ENCODE measurements at places on chromosomes 12 and 14.

- no peak for DNase-seq
Observed at GRCh38 chr14:93989939-93990338, 7.2 kb upstream of the CCDC197 start.

- DNase-seq = peak; percentile 77
Observed at GRCh38 chr12:122356192-122356635, 66.3 kb downstream of the CLIP1 start.

DNA sequence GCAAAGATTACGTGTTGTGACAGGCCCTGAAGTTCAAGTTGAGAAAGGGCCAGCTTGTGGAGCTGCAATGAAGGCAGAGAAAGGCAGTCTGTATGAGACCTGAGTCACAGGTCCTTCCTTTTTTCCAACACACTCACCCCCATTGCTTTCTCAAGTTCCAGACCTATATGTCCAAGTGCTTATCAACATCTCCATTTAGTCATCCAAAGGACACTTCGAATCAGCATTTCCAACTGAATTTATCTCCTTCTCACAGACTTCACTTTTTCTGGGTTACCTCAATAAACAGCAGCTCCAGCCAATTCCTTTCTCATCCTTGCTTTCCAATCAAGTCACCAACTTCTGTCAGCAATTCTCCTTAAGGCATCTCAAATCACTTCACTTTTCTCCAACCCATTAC is 56.4 kb upstream of the KIF21A start:
- peak; percentile 13 for DNase-seq

DNA sequence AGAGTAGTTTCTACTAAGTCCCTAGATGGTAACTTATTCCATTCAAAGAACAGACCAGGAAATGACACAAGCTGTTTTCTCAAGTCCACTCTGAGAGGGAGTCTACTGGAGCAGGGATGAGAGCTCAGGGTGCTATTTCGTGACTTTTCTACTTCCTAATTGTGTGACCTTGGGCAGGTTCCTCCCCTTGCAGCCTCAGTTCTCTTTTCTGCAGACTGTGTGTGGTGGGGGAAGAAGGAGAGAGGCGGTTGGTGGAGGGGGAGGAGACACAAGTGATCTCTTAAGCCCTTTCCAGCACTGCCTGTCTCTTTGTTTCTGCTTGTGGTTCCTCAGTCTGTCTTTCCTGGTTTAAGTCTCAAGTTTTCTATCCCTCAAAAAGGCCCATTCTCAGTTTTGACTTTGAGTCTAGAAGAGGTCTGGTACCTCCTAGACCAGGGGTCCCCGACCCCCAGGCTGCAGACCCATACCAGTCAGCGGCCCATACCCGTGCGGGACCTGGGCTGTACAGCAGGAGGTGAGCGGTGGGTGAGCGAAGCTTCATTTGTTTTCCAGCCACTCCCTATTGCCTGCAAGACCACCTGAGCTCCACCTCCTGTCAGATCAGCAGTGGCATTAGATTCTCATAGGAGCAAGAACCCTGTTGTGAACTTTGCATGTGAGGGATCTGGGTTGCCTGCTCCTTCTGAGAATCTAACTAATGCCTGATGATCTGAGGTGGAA is 10.7 kb downstream of the FGF6 start:
- DNase-seq = no peak

DNA sequence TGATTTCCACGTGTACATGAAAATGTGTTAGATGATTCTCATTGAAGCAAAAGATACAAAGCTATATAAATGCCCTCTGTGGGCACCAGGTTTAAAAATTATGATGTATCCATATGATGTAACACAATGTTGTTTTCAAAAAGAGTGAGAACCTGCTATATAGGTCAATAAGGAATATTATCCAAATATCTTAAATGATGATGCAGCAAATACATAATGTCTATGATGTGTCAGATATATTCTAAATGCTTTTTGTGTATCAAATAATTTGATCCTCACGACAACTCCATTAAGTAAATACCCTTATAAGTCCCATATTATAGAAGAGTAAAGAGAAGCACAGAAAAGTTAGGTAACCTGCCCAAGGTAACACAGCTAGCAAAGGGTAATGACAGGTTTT is 393.0 kb upstream of the DCN start:
- no peak for DNase-seq

GRCh38 chr12:24711056-24712008 is 237.6 kb downstream of the BCAT1 start:
- DNase-seq = no peak

DNA sequence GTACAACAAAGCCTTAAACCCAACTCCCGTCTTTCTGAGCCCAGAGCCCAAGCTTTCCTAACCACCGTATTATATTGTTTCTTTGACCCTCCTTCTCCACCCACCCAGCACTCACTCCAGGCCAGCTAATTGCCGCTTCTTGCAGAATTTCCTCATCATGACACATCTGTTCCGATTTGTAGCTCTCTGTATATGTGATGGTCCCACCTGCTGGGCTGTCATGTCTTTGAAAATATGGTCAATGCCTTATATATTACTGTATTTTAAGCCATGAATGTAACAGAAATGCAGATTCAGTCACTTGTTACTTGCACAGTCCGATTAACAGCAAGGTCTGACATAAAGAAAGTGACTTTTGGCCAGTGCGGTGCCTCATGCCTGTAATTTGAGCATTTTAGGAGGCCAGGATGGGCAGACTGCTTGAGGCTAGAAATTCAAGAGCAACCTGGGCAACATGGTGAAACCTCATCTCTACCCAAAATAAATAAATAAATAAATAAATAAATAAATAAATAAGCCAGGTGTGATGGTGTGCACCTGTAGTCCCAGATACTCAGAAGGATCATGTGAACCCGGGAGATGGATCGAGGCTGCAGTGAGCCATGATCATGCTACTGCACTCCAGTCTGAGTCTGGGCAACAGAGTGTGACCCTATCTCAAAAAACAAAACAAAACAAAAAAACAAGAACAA is 359.8 kb downstream of the ATP23 start:
- no peak for DNase-seq

DNA sequence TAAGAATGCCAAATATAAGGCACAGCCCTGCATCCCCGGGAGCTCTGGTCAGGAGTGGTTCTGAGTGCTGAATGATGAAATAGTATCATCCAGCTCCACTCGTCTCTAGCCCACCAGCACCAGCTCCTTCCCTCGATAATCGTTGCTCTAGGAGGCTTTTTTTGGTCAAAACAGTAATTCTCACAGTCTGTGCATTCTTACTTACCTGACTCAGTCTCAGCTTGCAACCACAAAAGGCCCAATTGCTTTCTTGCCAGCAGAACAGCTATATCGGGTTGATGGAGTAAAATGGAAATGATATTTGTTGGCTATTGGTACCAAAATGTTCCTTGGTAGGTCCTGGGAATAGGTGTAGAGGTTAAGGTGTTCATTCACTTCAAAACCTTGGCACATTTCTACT is 94.8 kb downstream of the BMP4 start:
- DNase-seq = no peak

DNA sequence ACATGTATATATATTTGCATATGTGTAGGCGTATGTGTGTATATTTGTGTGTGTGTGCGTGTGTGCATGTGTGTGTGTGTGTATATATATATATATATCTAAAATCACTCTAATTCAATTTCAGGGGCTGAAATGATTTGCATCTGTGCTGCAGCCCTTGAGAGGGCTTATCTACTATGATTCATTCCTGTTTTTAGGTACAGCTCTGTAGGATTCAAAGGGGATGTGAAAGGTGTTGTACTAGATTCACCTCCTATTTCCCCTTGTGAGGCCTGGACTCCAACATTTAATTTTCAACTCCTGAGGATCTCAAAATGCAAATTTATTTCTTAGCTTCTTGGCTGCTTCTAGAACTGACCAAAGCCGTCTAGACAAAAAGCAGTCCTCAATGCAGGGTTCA is 11.1 kb downstream of the ERP27 start:
- DNase-seq = no peak

DNA sequence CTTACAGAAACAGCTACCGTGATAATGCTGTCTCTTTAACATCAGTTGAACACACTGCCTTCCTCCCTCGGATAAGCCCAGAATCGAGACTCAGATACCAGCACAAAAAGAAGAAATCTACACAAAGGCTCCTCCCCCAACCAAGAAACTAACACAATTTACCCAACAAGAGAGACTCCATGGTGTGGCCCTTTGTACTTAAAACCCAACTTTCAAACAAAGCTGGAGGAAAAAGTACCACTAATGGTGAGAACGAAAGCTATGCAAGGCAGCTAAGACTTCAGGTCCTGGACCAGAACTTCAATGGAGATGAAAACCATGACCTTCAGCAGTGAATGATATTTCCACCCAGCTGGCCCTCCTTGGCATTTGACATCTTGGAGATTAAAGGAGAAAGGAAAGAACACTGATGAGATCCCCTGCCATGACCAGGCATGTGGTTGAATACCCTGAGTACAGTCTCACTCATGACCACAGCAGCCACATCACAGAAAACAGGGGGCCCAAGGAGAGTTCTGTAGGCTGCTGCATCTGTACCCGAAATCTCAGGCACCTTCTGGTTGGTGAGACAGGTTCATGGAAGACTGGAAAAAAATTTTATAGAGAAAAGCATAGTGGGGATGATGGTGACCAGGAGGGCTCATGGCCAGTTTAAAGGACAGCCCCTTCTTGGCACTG is 36.7 kb downstream of the RBM19 start:
- no peak for DNase-seq

DNA sequence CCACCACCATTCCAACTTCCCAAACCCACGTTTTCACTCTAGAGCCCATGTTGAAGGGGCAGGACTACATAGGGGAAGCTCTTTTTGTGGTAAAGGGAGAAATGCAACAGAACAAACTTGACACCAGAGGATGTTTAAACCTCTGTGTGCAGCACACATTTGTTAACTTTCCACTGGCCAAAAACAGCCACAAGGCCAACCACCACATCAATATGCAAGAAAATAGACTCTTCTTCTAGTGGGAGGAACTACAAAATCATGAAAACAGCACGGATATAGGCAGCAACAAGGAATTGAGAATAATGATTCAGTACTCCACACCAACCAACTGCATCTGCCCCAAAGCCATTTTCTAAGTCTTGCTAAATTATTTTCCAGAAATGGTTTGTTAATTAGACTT is 66.3 kb upstream of the CEP83 start:
- no peak for DNase-seq

GRCh38 chr12:104596134-104596799 is 139.5 kb downstream of the CHST11 start:
- DNase-seq = peak; percentile 99

DNA sequence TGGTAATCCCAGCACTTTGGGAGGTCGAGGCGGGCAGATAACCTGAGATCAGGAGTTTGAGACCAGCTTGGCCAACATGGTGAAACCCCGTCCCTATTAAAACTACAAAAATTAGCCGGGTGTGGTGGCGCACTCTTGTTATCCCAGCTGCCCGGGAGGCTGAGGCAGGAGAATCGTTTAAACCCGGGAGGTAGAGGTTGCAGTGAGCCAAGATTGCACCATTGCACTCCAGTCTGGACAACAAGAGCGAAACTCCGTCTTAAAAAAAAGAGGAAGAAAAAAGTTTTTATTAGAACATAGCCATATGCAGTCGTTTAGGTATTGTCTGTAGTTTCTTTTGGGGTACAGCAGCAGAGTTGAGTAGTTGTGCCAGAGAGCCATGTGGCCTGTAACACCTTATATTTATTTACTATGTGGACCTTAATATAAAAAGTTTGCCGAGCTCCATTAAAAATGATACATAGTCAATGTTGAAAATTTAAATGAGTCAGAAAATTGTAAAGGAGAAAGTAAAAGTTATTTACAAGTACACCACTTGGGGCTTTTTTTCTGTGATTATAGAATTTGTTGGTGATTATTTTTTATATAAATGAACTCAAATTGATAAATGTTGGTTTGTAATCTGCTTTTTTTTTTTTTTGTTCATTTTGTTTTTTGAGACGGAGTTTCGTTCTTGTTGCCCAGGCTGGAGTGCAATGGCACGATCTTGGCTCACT is 2.2 kb downstream of the ADIPOR2 start:
- DNase-seq = no peak

DNA sequence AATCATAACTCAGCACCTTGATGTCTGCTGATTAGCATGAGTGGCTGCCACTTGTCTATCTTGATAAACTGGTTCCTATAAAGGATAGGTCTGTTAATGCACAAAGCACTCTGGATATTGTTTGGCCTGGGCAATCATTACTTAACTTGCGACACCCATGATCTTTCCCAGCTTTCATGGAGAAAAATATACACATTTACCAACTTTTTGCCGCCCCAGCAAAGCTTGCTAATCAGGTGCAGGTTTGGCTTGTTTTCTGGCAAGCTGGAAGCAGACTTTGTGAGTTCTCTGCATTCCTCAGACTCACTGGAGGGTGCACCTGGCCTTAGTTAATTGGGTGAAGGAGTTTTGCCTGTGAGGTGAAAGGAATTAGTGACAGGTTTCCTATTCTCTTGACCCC is 1126.4 kb upstream of the FLRT2 start:
- DNase-seq = no peak

DNA sequence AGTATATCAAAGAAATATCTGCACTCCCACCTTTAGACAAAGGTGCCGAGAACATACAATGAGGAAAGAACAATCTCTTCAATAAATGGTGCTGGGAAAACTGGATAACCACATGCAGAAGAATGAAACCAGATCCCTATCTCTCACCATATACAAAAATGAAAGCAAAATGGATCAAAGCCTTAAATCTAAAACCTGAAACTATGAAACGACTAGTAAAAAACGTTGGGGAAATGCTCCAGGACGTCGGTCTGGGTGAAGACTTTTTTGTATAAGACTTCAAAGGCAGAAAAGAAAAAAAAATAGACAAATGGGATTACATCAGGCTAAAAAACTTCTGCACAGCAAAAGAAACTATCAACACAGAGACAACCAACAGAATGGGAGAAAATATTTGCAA is 83.8 kb downstream of the PPM1A start:
- no peak for DNase-seq

- peak; percentile 18 for DNase-seq
Observed at GRCh38 chr12:124191024-124191359, 103.9 kb upstream of the RFLNA start.

- DNase-seq = no peak
Observed at GRCh38 chr12:109588461-109589239, 15.1 kb downstream of the MVK start.

Data from fibroblast of mammary gland (primary cell).